ENCODE measurements at places on chromosomes 13 and 19.

DNA sequence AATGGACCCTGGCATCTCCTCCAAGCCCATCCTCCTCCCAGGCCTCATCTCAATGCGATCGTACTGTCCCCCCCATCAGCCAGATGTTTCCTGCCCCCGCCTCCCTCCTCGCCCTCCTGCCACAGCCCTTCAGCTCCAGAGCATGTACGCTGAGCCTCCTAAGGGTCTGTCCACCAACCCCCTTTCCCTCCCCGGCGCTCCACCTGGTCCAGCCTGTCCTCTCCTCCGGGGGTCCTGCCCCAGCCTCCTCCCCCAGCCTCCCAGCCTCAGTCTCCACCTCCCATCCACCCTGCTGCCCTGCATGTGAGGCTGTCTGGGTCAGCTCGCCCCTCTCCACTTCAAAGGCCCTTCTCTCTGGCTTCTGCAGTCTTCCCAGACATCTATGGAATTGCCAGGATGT is 4.5 kb downstream of the SIRT2 start:
- no peak for DNase-seq

DNA sequence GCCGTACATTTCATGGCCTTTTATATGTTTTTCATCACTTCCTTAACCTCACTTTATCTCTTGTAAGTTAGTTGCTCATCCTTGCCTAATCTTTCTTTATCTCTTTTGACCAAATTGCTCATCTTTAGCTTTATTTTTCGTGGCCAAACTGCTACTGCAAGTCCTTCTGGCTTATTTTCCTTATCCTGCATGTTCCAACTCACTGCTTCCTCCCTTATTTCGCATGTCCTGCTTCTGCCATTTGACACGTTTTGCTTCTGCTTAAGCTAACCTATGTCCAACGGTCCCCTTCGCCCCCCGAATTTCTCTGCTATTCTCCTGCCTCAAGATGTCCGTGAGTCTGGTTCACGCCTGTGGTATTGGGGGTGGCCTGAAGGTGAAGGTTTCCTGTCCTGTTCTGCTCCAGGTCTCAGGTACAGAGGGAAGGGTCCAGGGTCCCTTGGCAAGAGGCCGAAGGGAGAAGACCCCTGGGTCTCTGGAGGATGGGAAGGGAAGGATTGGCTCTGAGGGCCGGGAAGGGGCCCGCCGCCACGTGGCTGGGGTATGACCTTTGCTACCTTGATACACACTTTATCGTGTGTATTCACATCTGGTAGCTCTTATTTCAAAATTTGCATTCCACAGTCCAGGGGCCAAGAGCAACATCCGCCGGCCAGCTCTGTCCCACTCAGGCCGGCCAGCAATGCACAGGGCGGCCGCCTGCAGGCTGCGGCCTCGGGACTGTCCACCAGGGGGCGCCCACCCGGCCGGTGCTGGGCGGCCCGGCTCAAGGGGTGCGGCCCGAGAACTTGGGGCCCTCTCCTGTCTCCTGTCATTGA is 2.9 kb upstream of the C19orf85 start:
- DNase-seq = no peak

GRCh38 chr13:90908792-90909191 is 438.7 kb upstream of the MIR17HG start:
- DNase-seq = no peak

DNA sequence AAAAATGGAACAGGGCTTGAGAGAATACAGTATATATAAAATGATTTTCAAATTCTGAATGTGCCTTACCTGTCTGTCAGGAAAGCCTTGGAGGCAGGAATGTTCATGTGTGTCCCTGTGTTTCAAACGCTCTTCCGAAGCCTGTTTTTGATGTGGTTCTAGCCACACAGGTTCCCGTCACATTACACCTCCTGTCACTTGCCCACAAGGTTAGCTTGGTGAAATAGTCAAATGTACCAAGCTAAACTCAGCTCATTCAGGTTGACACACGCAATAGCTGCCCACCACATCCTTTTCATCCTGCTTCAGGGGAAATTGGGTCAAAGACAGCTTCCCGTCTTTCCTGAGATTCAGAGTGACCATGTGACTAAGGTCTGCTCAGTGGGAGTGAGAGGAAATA is 574.0 kb downstream of the EFNB2 start:
- DNase-seq = no peak

GRCh38 chr13:95704510-95704909 is 27.6 kb downstream of the DNAJC3 start:
- no peak for DNase-seq

- DNase-seq = no peak
Measured at GRCh38 chr19:29442910-29443309, 82.9 kb upstream of the VSTM2B start.

GRCh38 chr13:26255115-26255514 is 1.2 kb downstream of the CDK8 start:
- no peak for DNase-seq

DNA sequence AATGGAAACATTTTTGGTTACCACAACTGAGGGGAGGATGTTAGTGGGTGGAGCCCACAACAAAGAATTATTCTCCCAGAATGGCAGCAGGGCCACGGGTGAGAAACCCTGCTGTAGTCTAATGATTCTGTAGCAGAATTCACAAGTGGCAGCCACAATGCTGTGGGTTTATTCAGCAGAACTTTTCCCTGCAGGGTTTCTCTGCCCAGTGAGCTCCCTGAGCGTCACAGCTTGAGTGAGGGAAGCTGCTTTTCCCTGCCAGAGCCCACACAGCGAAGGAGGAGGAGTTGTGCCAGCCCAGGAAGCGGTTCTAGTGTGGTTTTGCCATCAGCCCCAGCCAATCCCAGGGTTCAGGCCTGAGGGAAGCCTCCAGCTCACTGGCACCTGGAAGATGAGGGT is 4.4 kb downstream of the ATP12A start:
- DNase-seq = no peak

DNA sequence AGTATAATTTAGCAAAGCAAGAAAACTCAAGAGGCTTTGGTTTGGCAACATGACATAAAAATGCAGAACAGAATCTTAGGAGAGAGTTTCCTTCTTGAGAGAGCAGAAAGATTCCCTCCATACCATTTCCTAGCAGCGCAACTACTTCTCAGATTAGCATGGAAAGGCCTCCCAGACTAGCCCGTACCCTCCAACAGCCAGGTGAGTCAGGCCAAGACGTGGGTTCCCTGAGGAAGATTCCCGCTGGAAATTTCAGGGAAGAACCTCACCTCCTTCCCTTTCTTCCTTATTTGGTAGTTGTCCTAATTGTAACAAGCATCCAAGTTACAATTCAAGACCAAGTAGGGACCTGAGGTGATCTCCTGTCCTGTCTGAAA is 12.3 kb downstream of the COL4A2 start:
- DNase-seq = no peak

GRCh38 chr19:46828484-46828883 is 22.2 kb downstream of the AP2S1 start:
- no peak for DNase-seq

DNA sequence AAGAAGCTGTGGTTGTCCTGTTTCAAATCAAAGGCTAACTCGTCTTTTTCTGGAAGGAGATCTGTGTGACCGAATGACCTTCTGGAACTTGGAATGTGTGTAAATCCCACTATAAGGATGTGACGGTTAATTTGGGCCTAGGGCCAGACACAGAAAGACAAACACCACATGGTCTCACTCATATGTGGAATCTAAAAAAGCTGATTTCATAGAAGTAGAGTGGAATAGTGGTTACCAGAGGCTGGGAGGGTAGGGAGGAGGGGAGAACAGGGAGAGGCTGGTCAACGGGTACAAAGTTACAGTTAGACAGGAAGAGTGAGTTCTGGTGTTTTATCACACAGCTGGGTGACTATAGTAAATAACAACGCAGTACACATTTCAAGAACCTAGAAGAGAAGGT is 39.3 kb upstream of the RGCC start:
- DNase-seq = no peak

DNA sequence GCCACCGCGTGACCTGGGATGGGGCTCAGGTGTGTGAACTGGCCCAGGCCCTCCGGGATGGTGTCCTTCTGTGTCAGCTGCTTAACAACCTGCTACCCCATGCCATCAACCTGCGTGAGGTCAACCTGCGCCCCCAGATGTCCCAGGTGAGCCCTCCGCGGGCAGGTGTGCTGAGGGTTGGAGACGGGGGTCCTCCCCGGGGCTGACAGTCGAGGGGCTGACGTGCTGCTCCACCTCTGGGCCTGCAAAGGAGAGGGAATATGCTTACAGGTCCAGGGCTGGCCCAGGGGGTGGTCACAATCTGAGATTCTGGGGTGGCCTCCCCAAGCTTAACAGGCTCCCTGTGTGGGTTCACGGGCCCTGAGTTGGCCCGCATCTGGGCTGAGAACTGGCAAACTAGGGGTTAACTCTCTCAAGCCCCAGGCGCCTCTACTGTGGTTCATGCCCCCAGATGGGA is 386 bp downstream of the VAV1 start:
- DNase-seq = no peak

DNA sequence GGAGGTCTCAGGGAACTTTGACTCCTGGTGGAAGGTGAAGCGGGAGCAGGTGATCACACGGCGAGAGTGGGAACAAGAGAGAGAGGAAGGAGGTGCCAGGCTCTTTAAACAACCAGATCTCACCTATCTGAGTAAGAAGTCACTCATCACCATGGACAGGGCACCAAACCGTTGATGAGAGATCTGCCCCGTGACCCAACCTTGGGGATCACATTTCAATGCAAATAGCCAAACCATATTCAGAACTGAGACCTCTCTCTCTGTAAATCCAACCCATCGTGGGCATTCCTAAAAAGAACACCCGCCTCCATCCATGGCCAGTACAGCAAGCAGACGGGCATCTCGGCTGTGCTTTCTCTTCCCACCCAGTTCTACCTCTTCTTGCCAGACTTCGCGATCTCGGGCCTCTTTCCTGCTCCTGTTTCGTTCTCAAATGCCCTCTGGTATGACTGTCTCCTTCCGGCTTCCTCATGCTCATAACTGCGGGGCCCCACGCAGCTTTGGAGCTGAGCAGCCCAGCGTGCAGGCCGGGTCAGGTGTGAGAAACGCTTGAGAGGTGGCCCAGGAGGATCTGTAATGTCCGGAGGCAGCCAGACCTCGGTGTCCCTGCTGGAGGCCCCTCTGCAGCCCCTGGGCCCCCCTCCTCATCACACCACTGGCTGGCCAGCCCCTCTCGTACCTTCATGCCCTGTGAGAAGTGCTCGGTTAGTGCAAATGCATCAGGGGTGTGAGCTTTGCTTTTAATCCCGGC is 97.0 kb upstream of the GPR183 start:
- no peak for DNase-seq

DNA sequence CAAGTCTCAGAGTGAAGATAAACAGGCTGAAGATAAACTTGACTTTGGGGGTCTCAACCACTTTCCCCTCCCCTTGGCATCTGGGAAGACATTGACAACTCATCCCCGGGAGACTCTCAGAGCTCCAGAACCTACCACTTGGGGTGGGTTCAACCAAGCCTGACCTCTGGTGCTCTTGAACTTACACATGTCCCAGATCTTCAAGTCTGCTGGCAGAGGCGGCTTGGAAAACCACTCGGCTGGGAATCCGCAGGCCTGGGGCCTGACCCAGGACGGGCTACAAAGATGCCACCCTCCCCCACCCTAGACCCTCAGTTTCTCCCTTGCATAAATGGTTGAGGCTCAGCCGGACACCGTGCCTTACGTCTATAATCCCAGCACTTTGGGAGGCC is 512 bp downstream of the LRRC8E start:
- DNase-seq = no peak

GRCh38 chr13:29562786-29563438 is 32.6 kb downstream of the SLC7A1 start:
- no peak for DNase-seq

DNA sequence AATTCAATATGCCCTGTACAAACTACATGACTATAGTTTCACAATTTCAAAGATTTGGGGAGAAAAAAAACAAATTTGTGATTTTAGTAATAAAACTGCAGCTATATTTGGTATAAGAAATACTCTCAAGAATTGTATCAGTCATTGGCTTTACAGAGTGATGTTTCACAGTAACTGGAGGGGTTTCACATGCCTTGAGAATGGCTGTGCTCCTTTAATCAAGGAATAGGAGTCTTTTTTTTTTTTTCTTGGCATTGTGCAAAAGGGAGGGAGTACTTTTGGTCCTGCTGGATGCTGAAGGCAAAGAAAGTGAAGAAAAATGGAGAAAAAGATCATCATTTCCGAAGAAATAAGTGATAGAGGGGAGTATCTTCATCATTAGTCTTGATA is 6.8 kb downstream of the ZNF507 start:
- DNase-seq = no peak

DNA sequence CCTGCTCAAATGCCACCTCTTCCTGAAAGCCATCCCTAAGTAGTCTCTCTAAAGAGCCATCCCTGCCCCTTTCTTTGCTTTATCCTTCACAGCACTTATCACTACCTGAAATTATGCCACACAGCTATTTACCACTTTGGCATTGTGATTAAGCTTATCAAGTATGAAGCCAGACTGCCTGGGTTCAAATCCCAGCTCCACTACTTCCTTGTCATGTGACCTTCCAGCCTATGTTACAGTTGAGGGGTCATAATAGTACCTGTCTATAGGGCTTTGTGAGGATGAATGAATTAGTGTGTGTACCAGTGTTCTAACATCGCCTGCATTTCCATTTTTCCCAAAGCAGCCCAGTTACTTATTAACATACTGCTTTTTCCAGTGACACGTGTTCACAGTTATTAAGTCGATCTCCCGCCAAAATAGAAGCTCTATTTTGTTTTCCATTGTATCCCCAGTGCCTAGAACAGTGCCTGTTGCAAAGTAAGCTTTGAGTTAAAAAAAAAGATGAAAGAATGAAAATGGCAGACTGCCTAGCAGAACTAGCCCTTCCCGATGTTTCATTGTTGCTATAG is 32.8 kb downstream of the ZSWIM9 start:
- no peak for DNase-seq

DNA sequence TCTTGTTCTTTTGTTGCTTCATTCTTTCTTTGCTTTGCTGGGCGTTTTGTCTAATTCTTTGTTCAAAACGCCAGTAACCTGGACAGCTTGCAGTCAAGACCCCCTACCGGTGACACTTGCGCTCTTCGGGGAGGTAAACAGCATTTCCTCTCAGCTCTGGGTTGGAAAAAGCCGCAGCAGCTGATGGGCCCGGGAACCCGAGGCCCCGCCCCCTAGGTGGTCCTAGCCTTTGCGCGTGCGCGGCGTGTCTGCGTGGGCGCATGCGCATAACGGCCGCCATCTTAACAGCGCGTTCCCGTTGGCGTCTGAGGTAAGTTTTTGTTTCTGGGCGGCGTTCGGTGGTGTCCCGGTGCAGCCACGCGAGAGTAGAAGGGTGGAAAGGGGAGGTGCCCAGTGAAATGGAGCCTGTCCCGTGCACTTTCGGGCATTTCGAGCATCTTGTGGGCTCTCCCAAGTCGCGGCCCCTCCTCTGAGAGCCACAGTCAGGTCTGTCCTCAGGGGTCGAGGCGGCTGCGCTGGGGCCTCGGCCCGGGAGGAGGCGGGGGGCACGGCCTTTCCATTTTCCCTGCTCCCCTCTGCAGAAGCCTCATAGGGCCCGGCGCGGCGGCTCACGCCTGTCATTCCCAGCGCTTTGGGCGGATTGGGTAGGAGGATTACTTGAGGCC is at the start of gene ZNF559:
Gene ZNF559, plus strand, starts transcription at position 261 of the 665 bp plus-strand sequence. CDS start 14,371 bp downstream, outside the sequence.
- DNase-seq = peak; percentile 96

DNA sequence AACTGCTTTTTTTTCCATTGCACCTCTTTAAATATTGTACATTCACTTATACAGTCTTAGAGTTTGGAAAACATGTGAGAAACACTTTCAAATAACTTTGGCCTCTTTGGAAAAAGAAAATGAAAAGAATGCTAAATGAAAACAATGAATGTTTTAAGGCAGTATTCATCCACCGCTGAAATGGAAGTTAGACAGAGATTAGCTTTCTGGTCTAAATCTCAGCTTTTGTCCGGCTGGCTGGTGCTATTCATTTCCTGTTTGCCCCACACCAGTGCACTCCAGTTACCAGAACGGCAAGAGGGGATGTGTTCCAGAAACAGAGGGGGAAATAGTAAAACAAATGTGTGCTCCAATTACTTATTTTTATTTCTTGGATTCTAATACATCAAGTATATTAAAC is 1201.3 kb downstream of the EFNB2 start:
- no peak for DNase-seq
